ENCODE measurements at places on chromosomes 2 and 18.

GRCh38 chr2:113276761-113277425 is 1.8 kb downstream of the PAX8 start:
- DNase-seq: no peak

- peak; percentile 96 for DNase-seq
Measured at GRCh38 chr2:11465485-11466306, at the start of gene E2F6. TSS of gene E2F6 (minus strand) at chr2:11466161. CDS start at chr2:11465879, 282 bp downstream.

- DNase-seq: peak; percentile 57
Measured at GRCh38 chr2:112483042-112483473, 1.1 kb downstream of the TTL start.

DNA sequence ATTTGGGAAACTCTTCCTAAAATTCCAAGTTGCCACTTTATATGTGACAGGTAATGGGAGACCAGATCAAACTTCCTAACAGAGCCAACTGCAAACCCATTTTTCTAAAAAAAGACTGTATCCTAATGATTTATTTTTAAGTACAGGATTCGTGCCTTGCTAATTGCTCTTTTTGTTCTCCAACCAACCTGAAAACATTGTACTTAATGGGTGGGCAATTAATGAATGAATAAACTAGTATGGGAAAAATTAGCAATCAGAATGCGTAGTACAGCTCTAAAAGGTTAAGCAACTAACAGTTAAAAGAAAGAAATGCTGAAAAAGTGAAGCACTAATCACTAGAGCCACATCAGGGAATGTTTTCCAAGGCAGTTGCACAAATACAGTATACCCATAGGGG is 217.2 kb upstream of the KCNJ3 start:
- DNase-seq: no peak

GRCh38 chr2:12965540-12966269 is 249.0 kb downstream of the TRIB2 start:
- DNase-seq: peak; percentile 76

DNA sequence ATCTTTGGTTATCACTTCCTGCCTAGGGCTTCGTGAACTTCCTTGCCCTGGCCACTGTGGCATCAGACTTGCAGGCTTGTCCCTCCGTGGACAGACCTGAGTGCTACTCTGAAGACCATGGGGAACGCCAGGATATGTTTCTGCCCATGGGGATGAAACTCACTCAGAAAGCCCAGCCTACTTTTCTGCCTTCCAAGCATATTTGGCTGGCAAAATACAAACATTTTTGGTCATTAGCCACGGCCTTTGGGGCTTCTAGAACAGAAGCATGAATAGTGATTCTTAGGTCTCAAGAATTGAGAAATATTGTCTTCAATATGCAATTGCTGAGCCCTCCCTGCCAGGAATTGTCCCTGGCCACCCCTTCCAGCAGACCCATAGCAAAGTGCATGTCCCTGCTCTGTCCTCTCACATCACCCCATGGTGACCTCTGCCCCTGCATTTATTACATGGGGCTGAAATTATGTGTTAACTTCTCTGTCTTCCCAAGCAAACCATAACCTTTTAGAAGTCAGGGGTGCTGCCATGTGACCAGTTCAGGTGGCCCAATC is 152.4 kb downstream of the OSR1 start:
- no peak for DNase-seq

All from astrocyte of the spinal cord (primary cell).